8988T (cell line): ENCODE measurements at places on chromosomes 11 and 22.
A peak's percentile ranks its signal among the peaks of the same experiment; 100 is the strongest.

DNA sequence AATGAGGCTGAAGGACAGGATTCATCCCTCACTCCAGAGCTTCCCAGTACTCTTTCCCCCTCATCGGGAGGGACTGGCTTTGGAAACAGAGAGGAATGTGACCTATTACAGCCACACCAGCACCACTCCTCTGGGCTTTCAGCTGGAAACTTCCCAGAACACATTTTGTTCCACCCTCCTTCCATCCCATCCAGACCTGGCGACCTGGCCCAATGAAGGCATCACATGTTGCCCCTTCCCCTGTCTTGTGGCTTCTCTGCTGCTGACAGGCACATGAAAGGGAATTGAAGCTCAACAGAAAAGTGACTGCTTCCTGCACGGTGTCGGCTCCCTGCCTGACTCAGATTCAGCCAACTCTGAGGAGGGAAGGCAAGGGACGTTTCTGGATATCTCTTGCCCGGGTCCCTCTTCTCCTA is 19.1 kb downstream of the IRAG1 start:
- DNase-seq = no peak

DNA sequence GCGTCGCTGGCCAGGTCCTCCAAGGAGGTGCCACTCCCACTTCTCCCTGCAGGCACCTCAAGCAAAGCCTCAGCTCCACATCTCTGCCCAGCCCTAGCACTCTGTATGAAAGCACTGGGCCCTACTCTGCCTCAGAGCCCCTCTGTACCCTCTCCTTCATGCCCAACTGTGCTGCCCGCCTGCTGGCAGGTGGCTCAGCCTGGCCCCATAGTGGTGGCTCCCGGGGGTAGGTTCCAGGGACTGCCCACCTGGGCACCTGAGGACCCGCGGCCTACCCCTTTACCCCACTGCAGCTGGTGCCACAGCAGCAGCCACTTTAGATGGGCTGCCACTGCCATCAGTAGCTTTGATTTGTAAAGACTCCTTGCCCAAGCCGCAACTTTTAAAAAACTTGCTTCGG is 1672.8 kb downstream of the LRRC4C start:
- no peak for DNase-seq

- DNase-seq = no peak
Observed at GRCh38 chr22:23166841-23167616, 13.3 kb upstream of the BCR start.

DNA sequence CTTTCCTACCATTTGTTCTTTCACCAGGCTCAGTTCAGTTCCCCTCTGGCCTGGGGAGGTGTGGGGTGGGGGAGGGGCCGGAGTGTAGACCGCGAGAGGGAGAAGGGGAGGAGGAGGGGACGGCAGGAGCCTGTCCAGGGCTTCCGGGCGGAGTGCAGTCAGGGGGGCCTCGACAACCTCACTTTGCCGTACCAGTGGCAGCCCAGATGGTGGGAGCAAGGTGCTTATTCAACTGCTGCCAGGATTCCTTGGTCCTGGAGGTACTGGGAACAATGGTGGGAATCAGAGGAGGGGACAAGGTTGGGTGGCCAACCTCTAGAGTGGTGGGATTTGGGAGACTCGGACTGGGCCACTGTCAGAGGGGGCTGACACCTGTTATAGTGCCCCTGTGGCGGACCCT is 1.2 kb downstream of the BACE1 start:
- DNase-seq = no peak

DNA sequence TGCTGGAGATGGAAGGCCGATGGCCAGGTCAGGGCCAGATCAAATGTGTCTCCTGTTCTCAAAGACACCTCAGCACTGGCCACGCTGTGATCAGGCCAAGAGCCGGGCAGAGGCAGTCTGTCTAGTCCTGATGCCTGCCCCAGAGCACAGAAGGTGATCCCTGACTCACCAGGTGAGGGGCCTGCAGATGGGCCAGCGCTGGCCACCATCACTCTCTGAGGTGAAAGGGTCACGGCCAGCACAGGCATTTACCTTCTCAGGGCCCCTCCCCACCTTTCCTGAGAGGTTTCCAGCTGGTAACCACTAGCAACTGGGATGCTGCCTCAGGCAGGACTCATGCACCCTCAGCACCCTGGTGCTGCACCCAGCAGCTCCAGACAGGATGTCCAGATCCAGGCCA is 2.9 kb downstream of the SBF1 start:
- no peak for DNase-seq

GRCh38 chr11:44535191-44535980 is 30.1 kb upstream of the CD82 start:
- no peak for DNase-seq

DNA sequence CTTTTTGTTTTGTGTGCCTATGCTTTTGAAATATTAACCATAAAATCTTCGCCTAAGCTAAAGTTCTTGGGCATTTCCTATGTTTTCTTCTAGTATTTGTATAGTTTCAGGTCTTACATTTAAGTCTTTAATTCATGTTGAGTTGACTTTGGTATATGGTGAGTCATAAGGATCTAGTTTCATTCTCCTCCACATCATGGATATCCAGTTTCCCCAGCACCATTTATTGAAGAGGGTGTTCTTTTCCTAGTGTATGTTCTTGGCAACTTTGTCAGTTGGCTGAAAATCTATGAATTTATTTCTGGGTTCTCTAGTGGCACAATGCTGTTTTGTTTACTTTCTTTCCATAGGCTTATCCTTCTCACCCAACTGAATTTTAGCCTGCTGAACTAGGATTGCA is 49.0 kb downstream of the CTSC start:
- no peak for DNase-seq

DNA sequence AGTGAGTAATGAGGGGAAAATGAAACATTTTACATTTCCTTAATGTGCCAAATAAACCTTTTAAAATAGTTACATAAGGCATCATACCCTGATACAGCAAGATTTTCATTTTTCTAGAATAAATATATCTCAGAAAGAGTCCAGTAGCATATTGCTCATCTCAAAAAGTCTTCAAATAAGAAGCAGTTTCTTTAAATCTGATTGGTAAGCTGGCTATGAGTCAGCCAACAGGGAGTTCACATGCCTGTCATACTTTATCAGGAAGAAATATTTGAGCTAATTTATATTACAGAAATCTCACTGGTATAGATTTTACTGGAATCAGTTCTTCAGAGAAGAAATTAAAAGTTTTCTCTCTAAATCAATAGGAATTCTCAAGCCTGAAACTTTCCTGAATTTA is 258.1 kb downstream of the C11orf87 start:
- no peak for DNase-seq

- DNase-seq = no peak
Observed at GRCh38 chr11:114083391-114084252, 24.1 kb downstream of the ZBTB16 start.

DNA sequence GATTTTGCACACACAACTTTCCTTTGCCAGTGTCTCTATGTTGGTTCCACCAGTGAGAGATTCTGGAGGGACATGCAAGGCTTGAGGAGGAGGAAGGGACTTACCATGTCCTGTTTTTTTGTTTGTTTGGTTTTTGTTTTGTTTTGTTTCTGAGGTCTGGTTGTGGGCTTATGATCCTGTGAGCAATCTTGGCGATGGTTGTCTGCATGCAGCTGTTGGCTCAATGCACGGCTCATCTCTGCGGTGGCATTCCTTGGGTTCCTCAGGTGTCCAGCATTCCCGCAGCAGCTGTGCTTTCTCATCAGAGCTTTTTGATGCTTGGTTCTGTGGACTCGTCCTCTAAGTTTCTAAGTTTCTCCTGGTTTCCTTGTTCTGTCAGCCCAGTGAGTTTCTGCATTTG is 4.8 kb upstream of the NNMT start:
- no peak for DNase-seq

- no peak for DNase-seq
Observed at GRCh38 chr11:72924568-72925190, 110.5 kb downstream of the ATG16L2 start.

DNA sequence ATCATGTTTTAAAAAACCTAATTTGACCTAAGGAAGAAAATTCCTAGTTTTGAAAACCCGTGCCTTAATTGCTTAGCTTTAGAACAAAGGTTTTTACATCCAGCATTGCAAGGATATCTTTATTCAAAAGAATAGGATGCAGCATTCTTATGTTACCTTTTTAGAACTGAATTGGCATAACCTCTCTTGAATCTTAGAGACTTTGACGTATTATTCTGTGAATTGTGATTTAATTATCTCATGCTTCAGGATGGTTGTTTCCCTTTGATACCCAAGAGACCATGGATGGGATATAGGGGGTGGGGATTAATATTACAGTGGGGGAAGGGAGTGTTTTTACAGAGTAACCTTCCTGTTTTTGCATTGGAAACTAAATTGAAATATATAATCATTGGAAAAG is 49.4 kb downstream of the ARHGEF12 start:
- DNase-seq = no peak

DNA sequence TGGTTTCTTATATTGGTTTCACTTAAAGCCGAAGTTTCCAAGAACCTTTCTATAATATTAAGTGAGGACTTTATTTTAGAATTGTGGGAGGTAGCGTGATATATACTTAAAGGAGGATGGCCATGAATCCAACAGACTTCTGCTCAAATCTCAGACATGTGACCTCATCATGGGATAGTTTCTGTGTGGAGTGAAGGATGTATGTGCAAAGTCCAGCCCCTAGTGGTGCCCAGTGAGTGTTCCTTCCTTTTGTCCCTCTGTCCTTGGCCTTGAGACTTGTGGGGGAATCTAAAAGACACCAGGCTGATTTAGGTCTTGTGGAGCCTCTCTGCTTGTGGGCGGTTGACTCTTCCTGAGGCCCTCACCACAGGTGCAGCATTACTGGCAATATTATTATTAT is 43.7 kb downstream of the BARX2 start:
- DNase-seq = no peak

DNA sequence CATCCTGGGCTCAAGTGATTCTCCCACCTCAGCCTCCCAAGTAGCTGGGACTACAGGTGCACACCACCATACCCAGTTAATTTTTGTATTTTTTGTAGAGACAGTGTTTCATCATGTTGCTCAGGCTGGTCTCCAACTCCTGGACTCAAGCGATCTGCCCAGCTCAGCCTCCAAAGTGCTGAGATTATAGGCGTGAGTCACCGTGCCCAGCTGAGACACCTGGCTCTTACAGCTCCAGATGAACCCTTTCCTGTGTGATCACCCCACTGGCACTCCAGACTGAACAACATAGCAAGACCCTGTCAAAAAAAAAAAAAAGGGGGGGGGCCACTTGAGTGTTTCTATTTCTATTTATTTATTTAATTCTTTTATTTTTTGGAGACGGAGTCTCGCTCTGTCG is 1.0 kb upstream of the ADSL start:
- DNase-seq = no peak

DNA sequence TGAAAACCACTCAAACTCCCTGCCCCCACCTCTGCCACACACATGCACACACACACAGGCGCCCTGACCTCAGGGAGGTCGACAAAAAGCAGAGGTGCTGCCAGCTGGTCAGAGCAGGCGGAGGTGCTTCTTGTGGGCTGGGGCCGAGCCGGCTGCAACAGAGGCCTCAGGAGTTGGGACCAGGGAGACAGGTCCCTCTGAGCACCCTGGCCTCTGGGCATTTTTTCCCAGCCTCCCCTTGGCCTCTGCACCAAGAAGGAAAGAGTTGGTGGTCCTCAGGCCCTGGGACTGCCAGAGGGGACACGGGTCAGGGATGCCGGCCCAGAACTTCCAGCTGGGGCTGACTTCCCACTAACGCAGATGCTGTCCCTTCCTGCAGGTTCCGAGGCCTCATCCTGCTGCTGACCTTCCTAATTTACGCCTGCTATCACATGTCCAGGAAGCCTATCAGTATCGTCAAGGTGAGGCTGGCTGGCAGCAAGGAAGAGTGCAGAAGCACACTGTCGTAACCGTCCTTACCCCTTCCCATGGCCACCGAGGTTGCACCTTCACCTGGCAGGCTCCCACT is 13.4 kb downstream of the SLC37A2 start:
- peak; percentile 5 for DNase-seq

DNA sequence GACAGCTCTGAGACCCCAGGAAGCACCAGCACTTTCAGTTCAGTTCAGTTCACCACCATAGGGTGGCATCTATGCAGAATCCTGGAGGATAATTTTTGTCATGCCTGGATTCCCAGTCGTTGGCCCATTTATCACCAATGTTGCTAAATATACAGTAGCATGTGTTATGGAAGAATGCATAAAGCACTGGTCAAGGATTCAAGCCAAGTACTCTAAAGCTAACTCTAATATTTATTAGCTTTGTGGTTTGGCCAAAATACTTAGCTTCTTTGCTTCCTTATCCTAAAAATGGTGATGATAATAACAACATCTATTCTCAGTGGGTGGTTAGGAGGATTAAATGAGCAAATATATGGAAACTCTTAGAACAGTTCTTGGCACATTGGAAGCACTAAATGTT is 294.7 kb upstream of the ZC3H12C start:
- no peak for DNase-seq
